CD4-positive, alpha-beta T cell treated with Interleukin-12 subunit alpha and Interleukin-12 subunit beta, for 1 hour (primary cell): ENCODE measurements at places on chromosomes 3 and 15.
A peak's percentile ranks its signal among the peaks of the same experiment; 100 is the strongest.

GRCh38 chr3:7204848-7205156, 343.9 kb downstream of the GRM7 start:
- DNase-seq: no peak

- no peak for DNase-seq
Observed at GRCh38 chr3:164049847-164050246, 1028.4 kb downstream of the SI start.

- DNase-seq: no peak
Observed at GRCh38 chr3:50358355-50358910, 888 bp downstream of the TMEM115 start.

DNA sequence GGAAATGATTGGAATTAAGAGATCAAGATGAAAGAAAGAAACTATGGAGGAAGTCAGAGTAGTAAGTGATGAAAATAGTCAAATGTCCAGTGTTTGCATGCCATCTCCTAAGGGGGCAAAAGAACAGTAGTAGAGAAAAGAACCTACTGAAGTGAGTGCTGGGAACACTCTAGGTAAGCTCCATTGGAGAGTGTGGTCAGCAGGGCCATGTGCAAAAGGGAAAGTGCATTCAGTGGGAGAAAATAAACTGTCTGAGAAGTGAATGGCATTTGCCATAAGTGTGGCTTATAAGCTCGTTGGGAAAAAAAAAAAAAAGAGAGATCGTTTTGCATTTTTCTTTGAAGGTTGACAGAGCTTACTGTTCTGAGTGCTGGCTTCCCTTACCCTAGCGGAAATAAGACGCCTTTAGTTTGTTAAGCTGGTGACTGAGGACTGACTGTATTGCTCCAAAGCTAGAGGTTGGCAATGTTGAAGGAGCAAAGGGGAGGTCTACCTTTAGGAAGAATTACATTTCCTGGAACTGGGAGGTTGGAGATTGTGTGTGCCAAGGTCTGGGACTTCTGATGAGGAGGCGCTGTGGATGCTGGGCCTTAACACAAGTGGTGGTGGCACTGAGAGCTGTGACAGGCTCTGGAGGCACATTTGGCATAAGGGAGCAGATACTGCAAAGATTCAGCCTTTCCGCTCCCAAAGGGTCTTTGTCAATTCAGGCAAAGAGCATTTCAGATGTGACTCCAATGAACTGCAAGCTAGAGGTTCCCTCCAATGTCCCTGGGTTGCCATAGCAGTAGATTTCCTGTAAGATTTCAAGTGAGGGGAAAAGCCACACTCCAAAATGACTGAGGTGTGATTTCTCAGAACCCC, 287.8 kb upstream of the SATB1 start:
- DNase-seq: peak; percentile 21

GRCh38 chr3:53809764-53810400, 36.3 kb downstream of the CHDH start:
- no peak for DNase-seq

GRCh38 chr3:107674371-107674770, 151.6 kb downstream of the BBX start:
- no peak for DNase-seq

GRCh38 chr3:51657234-51657633, 13.8 kb upstream of the TEX264 start:
- DNase-seq: no peak

DNA sequence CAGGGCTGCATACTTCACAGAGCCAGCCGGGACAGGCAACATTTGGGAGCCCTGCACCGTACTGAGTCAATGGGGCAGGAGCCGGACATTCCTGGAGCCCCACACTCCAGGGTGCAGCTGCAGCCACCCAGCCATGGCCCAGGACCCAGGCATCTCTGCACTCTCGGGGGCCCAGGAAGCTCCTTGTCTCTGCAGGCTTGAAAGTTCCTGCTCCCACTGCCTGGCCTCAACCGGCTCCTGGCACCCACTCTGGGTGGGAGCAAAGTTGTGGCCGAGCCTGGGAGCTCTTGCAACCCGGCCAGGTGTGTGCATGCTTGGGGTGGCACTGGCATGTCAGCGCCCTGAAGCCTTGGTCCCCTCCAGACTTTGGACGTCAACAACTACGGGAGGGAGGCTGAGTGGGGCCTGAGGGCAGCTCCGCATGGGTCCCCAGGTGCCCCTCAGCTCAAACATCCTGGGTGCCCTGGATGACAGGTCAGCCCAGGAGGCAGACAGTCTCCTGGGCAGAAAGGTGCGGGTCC, 833.5 kb upstream of the CADM2 start:
- no peak for DNase-seq

GRCh38 chr3:81962396-81962795, 201.0 kb upstream of the GBE1 start:
- no peak for DNase-seq

GRCh38 chr3:163809540-163809993, 1268.7 kb downstream of the SI start:
- DNase-seq: no peak

DNA sequence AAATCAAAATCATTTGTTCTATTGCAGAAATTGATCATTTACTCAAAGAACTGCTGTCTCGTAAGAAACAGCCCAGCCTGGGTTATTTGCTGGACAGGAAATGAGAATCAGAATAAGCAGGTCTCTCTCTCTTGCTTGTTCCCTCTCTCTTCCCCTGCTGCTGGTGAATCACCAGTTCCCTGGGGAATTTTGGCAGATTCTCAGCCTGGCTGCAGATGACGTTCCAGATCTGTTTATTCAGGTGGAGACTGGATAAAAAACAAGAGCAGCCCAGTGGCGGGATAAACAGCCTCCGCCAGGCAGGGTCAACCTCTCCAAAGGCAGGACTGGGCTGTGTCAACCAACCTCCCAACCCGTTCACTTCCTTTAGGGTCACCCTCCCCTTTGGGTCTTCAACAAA, 72.1 kb downstream of the LRIG1 start:
- no peak for DNase-seq

- DNase-seq: peak; percentile 58
Observed at GRCh38 chr3:49295489-49296058, 18.5 kb upstream of the C3orf62 start.

DNA sequence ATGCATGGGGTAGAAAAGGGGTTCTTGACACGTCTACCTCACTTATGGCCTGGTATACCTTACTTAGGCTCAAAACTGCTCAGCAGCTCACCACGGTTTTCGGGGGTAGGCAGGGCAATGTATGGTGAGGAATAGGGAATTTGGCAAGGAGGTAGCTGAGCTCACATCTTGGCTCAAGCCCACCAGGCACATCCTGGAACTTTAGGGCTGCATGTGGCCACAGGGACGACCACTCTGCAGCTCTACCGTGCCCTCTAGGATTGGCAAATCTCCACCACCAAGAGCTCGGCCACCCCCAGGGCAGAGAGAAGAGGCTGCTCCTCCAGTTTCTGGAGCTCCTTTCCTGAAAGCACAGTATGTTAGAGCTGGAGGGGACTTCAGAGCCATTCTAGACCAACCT, 69.7 kb downstream of the MRPL46 start:
- no peak for DNase-seq

DNA sequence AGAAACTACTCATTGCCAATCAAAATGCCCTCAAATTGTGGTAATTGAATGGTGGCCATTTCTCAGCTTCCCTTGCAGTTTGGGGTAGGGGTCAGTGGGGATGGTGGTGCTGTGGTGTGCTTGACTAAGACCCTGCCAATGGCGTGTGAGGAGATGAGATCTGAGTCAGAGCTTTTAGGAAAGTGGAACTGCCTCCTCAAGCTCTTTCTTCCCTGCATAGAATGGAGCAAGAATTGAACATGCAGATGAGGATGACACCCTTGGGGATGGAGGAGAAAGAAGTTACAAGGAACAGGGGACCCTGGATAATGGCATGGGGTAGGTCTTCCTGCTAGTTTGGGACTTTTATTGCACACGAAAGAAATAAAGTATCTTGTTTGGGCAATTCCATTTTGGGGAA, 188.0 kb downstream of the PEX5L start:
- no peak for DNase-seq

GRCh38 chr15:40582726-40583246, 11.3 kb upstream of the KNL1 start:
- DNase-seq: peak; percentile 40

DNA sequence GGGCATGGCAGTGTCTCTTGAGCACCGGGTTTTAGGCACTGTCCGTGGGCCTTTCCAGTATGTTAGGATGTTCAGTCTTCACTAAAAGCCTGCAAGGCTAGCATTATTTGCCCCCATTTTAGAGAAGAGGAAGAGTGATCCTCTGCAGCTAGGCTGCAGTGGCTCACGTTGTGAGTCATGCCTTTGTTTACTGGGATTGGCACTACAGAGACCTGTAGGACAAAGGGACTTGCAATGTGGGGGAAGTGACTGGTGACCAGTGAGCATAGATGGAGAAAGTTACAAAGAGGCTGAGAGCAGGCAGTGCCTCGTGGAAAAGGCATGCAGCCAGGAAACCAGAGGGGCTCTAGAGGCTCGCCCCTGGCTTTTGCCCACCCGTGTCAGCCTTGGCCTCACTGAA, 26.8 kb upstream of the CPNE9 start:
- DNase-seq: no peak

DNA sequence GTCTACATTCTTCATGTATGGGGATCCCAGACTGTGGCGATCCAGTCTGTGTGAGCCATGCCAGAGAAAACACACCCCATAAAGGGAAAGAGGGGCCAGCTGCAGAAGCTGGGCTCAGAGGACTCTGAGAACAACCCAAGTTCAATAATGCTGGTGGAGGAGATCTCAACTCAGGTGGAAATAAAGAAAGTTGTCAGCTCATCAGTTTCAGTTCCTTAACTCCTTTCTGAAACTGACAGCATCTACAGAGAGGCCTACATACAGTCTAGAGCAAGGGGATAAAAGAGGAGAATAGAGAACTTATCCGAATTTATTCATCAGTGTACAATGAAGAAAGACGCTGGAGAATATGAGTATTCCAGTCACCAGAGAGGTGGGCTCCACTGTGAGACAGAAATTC, 77.0 kb downstream of the NTRK3 start:
- no peak for DNase-seq

DNA sequence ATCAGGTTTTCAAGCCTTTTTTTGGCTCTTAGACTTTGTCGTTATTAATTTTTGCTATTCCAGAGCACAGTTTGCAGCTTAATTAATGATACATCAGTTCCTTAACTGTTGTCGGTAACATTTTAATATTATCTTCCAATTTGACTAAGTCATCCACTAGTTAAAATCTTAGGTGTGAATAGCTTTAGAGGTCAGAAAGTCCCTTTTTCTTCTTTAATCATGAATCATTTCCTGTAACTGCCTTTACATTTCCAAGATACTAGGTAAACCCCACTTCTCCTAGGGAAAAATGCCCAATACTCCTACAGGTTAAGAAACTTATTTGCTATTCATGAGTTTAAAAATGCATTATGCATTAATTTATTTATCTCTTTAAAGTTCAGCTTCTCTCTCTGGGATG, 260.9 kb upstream of the CFAP20DC start:
- DNase-seq: no peak

GRCh38 chr15:56678571-56678970, 54.7 kb downstream of the ZNF280D start:
- DNase-seq: no peak
